NCI-H2107 (cell line): ENCODE measurements at places on chromosomes 7 and 10.

DNA sequence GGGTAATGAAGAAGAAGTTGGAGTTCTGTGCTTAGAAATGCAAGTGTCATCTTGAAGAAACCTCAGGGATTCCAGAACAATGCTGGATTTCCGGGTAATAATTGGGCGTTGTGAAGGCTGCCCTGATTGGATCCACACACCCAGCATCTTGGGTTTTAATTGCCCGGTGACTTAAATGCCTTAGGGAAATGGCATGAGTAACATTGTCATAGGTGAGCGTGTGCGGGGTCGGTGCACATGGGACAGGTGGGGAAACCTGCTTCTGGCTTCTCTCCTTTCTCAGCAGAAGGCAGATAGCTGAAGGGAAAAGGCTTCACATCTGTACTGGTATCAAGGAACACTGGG lies 15.2 kb upstream of the CAMK1D start:
- DNase-seq: no peak

- no peak for DNase-seq
These were observed 19.5 kb downstream of the BAG3 start for GRCh38 chr10:119670717-119671116.

- DNase-seq: no peak
These were observed 156.2 kb upstream of the FRMD4A start for GRCh38 chr10:14486777-14487487.

DNA sequence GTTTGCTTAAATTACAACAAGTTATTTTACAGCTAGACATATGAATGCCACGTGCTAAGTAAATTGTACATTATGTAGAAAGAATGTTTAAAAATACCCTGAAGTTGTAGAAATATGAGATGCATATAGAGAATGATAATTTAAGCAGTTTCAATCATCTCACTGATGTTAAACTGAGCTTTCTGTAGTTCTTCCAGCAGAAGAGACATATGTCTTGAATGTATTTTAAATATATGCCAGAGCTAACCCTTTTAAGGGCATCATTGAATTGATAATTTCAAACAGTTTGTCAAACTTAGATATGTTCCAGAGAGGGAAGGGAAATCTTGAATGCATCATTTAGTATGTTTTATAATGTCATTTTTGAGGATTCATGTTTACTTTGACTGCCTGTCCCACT lies 255.2 kb downstream of the MDFIC start:
- no peak for DNase-seq

DNA sequence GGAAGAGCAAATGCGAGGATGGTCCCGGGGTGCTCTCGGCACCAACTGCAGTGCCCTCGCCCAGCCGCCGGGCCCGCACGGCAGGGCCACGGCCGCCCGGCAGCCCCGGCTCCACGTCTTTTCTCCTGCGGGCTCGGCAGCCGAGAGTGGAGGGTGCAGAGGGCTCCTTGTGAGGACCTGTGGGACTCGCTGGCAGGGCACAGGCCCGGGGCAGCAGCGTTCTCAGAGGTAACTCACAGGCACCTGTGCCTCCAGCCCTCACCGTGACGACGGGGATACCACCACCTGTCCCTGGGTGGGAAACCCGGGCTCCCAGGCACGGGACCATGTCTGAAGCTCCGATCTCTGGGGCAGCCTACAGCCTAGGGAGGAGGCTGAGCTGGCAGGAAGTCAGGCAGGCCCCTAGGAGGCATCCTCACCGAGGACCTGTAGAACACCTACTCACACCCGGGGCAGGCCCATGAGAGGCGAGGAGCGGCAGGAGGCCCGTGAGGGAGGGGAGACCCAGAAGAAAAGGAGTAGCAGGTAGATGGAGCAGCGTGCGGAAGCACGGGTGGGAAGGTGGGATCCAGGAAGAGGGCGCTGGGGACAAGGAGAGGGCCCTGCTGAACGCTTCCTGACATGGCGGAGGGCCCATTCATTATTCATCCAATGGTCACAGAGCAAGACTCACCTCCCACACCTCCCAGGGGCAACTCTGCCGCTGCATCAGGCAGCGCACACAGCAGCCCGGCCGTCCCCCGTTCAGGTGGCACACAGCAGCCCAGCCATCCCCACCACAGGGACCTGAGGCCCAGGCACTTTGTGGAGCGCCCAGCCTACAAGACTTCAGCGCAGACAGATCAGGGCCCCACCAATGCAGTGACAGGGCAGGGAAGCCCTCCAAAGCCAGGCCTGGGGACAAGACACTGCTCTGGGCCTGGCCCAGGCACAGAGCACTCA lies 244.9 kb downstream of the MAD1L1 start:
- no peak for DNase-seq

GRCh38 chr10:108005627-108006026 lies 841.1 kb upstream of the SORCS1 start:
- no peak for DNase-seq
